ENCODE measurements at places on chromosomes 5 and 9.

DNA sequence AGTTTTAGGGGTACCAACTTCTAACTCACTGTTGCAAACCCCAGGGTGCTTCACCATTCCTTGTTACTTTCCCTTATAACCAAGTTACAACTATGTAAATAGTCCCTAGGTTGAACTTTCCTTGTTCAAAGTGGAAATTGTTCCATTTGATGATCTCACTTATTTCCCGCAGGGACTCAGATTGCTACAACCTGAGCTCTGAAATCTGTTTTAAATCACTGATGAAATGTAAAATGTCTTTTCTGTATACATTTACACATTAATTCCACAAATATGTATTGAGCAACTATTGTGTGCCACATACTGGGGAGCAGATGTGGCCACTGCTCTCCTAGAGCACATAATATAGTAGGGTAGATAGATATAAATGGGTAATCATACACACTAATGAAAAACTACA is 69.1 kb upstream of the TARS1 start:
- no peak for DNase-seq

DNA sequence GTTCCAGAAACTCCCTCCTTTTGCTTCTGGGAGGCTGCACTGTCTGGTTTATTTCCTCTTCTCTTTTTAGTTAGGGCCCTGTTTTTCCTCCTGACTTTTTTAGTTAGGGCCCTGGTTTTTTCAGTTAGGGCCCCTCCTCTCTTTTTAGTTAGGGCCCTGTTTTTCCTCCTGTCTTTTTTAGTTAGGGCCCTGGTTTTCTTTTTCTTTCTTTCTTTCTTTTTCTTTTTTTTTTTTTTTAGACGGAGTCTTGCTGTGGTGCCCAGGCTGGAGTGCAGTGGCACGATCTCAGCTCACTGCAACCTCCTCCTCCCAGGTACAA is 15.1 kb downstream of the GSN start:
- DNase-seq, result no peak

GRCh38 chr9:137807721-137808703 is 69.6 kb upstream of the CACNA1B start:
- no peak for DNase-seq

- DNase-seq, result no peak
Observed at GRCh38 chr9:96203867-96204501, 98.0 kb downstream of the HSD17B3 start.

- DNase-seq, result no peak
Observed at GRCh38 chr5:178630475-178630930, 3.7 kb upstream of the CLK4 start.

GRCh38 chr9:20382460-20383071 is 239.7 kb downstream of the MLLT3 start:
- DNase-seq, result no peak

DNA sequence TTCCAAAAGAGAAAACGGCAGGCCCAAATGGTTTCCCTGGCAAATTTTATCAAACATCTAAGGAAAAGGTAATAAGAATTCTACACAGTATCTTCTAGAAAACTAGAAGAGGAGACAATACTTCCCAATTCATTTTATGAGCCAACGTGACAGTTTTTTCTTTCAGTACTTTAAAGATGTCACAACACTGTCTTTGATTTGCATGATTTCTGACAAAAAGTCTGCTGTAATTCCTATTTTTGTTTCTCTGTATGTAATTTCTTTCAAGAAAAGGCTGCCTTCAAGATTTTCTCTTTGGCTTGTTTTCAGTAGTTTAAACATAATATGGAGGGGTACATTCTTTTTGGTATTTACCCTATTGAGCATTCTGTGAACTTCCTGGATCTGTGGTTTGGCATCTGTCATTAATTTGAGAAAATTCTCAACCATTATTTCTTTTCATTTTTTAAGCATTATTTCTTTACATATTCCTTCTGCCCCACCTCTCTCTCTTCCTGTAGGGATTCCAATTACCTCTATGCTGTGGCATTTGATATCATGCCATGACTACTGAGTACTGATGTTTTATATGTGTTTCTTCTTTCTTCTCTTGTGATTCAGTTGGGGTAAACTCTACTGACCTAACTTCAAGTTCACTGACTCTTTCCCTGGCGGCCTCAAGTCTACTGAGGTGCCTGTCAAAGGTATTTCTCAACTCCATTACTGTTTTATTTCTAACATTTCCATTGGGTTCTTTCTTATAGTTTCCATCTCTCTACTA is 32.2 kb downstream of the ANKS6 start:
- no peak for DNase-seq

GRCh38 chr9:19441730-19442129 is 32.9 kb downstream of the ACER2 start:
- DNase-seq, result no peak

- DNase-seq, result no peak
Observed at GRCh38 chr9:78788101-78788500, 491.2 kb downstream of the PSAT1 start.

GRCh38 chr9:22084336-22085035 is 75.4 kb upstream of the CDKN2B start:
- DNase-seq, result no peak

- DNase-seq, result no peak
Observed at GRCh38 chr5:40569546-40570270, 110.0 kb upstream of the PTGER4 start.

DNA sequence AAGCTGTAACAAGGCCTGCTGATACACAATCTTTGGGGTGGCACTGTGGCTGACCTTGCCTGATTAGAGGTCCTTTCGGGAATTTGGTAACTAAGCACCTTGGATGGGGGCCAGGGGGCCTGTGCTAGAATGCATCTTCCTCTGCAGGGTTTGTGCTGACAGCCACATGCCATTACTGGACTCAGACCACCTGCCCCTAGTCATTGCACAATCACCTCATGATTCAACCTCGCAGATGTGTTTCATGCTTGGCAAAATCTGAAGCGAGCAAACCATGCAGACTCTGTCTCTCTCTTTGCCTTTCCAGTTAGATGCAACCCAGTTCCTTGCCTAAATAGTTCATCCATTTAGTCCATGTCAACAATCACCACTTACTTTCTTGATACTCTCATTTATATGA is 96.5 kb upstream of the ERCC6L2 start:
- DNase-seq, result no peak

- no peak for DNase-seq
Observed at GRCh38 chr5:41508696-41509398, 1.6 kb downstream of the PLCXD3 start.

GRCh38 chr9:18493451-18493993 is 19.6 kb downstream of the ADAMTSL1 start:
- DNase-seq, result no peak

DNA sequence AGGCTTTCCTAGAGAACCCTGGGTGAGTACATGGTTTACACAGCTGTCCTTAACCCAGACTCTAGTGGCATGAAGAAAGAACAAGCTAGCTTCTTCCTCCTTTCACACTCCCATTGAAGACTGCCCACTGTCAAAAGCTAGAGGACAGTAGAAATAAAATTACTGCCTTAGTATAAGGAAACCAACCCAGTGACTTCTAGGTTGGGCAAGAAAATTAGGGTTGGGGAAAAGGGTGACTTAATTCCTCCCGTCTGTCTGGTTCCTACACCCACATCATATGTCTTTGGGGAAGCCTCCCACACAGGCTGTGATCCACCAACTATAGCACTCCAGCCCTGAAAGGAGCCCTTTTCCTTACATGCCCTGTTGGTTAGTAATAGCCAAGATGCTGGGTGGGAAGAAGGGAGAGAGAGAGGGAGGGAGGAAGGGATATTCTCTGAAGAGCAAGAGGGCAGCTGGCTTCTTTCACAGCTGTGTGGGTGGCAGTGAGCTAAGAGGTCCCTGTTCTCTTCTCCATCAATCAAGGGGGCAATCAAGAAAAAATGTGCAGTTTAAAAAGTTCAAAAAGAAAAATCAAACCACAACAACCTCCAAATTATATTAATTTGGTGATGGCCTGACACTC is 21.7 kb downstream of the HBEGF start:
- no peak for DNase-seq

DNA sequence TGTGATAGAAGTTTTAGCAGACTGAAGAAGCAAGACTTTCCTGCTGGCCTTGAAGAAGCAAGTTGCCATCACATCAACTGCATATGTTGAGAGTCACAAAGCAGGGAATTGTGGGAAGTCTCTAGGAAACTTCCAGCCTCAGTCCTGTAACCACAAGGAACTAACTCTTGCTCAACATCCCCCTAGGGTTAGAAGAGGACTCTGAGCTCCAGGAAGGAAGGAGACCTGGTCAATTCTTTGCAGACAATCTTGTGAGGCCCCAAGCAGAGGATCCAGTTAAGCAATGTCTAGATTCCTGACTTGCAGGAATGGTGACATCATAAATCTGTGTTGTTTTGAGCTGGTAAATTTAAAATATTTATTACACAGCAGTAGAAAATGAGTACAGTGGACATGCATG is 18.6 kb upstream of the ZNF366 start:
- DNase-seq, result no peak

Data from NT2/D1 (cell line).